ENCODE measurements at places on chromosomes 16 and 17.

DNA sequence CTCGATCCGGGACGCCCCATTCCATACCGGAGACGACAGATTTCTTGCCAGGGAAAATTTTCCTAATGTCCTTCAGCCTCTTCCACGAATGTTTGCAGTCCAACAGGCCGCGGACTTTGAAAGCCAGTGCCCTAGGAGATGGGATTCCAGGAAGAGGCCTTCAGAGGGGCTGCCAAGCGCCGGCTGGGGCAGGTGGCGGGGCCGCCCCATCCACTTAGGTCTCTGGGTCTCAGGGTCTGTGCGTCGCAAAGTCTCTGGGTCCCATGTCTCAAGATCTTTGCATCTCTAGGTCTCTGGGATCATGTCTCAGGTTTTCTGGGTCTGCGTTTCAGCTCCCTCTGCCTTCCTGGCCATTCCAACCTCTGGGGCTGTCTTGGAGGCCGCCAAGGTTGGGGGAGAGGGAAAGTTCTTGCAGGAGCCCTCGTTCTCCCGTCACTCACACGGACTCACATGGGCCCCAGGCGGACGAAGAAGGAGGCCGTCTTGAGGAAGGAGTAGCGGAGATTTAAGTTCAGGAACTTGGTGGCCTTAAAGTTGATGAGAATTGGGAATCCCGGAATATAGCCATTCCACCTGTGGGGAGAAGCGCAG, 7.2 kb downstream of the ALOX12B start:
- peak overlapping the region; percentile 86 for H3K4me3 ChIP-seq
- H3K36me3 ChIP-seq = no peaks in the 10 kb centered on the region
- H3K27ac ChIP-seq = no peak overlapping the region
- peaks cover 21% of the 10 kb centered on the region for H3K27me3 ChIP-seq
- peaks cover 12% of the 10 kb centered on the region for H3K4me1 ChIP-seq

DNA sequence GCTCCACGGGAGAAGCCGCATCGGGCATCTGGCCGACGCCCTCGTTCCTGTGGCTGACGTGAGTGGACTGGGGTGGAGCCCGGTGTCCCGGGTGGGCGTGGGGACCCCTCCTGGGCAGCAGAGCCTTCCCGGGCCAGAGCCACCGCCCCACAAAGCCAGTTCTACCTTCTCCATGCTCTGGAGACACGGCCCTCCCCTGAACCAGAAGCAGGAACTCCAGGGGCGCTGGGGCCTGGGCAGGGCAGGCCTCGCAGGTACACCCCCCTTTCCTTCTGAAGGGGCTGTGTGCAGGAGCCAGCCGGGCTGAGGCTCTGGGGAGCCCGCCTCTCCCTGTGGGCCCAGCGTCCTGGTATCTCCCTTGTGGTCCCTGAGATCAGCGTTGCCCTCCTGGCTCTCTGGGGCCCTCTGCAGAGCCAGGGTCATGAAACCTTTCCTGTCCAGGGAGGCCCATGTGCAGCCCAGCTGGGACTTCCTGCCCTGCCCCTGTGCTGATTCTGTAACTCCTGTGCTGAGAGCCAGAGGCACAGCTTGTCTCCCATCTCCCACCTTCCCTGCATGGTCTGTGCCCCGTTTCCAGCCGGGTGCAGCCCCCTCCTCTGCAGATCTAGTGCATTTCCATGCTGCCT, 6.5 kb downstream of the PIGQ start:
- no peak overlapping the region for H3K4me3 ChIP-seq
- peaks cover 14% of the 10 kb centered on the region for H3K4me1 ChIP-seq
- H3K27ac ChIP-seq = peak overlapping the region; percentile 38
- no peak for DNase-seq
- H3K27me3 ChIP-seq = no peaks in the 10 kb centered on the region

DNA sequence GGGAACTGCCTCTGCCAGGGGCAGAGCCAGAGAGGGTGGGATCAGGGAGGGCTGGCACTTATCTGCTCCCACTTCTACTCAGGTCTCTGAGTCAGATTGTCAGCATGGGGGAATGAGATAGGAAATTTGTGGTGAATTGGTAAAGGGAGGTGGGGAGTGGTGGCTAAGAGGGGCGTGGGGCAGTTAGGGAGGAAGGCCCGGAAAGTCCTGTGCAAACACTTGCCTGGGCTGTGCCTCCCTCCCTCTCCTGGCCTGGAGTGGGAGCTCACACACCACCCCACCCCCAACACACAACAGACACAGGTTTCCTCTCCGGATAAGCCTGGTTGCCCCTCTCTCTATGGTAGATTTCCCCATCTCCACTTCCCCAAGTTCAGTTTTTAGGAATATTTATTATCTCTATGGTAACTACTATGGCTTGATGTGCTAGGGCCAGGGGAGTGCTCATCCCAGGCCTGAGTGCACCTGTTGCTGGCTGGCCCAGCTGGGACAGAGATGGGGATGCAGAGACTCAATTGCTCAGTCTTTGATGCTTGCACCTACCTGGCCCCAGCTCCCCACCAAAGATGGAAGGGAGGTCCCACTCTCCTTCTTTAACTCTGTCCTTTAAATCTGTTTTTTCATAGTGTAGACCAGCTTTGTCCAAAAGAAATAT, 2.7 kb downstream of the SPNS2 start:
- H3K4me3 ChIP-seq = no peak overlapping the region
- no peak for DNase-seq
- no peaks in the 10 kb centered on the region for H3K36me3 ChIP-seq
- peaks cover 47% of the 10 kb centered on the region for H3K27me3 ChIP-seq

DNA sequence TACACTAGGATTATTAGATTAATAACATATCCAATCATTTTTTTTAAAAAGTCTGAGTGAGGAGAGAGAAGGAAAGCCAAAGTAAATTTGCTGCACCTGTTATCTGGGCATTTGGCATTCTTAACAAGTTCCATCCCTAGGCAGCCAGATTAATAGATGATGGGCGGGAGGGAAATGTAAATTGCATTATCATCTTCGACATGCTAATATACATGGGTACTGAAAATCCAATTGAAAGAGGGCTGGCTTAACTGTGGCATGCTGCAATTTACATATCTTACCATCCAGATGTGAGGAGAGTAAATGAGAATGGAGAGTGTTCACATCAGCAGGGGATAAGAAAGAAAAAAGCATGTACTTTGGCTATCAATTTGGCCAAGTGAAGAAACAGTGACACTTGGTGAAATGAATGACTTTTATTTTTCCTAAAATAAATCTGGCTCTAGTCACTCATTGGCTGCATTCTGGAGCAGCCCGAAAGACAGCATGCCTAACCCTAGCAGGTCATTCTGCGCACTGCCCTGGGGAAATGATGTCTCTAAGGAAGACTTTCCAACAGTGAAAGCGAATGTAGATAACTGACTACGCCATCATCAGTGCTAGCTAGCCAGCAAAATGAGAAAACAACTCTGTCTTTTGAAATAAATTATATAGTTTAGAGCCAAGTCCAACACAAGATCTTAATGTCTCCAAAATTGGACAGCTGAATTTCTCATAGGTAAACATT, 57.9 kb downstream of the HYDIN start:
- no peaks in the 10 kb centered on the region for H3K4me1 ChIP-seq
- no peak overlapping the region for H3K4me3 ChIP-seq
- H3K27me3 ChIP-seq = peaks cover 30% of the 10 kb centered on the region
- DNase-seq = no peak
- H3K36me3 ChIP-seq = no peaks in the 10 kb centered on the region
- H3K27ac ChIP-seq = no peak overlapping the region

GRCh38 chr17:61461586-61461966, 9.4 kb downstream of the TBX4 start:
- peaks cover 2% of the 10 kb centered on the region for H3K36me3 ChIP-seq
- peaks cover 97% of the 10 kb centered on the region for H3K27me3 ChIP-seq
- no peak overlapping the region for H3K27ac ChIP-seq
- no peak for DNase-seq
- peaks cover 10% of the 10 kb centered on the region for H3K4me1 ChIP-seq
- H3K4me3 ChIP-seq = no peak overlapping the region

GRCh38 chr17:60327134-60327900, 64.6 kb downstream of the USP32 start:
- peak overlapping the region; percentile 79 for H3K27ac ChIP-seq
- H3K27me3 ChIP-seq = no peaks in the 10 kb centered on the region
- peaks cover 10% of the 10 kb centered on the region for H3K4me1 ChIP-seq
- no peak overlapping the region for H3K4me3 ChIP-seq
- H3K36me3 ChIP-seq = peaks cover 9% of the 10 kb centered on the region

DNA sequence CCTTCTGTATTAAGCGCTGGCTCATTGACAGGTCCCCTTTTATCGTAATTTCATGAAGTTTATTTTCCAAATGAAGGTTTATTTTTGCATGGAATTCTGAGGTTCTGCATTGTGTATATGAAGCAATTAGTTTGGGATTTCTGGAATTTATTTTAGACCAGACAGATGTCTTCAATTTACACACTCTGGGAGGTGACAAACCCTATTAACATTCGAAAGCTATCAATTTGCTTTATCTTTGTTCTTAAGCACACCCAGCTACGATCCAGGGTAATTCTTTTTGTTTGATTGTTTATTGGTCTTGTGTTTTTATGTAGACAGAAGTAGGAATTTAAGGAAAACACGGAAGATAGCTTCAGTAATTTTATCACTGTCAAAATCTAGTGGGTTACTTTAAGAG, 264.6 kb downstream of the HS3ST3A1 start:
- H3K27me3 ChIP-seq = peaks cover 17% of the 10 kb centered on the region
- no peaks in the 10 kb centered on the region for H3K4me1 ChIP-seq
- H3K4me3 ChIP-seq = no peak overlapping the region
- no peak overlapping the region for H3K27ac ChIP-seq

DNA sequence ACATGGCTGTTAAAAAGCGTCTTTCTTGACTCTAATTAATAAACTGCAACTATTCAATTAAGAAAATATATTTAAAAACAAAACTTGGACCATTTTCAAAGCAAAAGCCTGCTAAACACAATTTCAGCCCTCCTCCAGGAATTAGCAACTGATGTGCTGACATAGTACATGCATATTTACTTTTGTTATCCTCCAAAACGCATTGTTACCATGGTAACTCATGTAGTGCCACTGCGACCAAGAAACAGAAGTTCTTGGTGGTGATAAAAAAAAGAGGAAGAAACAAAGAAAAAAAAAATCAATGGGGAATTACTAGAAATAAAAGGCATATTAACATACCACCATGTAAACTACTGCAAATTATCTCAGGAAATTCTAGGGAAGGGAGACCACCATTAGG, 793.4 kb upstream of the CDH8 start:
- H3K4me1 ChIP-seq = no peaks in the 10 kb centered on the region
- no peak overlapping the region for H3K27ac ChIP-seq
- H3K36me3 ChIP-seq = no peaks in the 10 kb centered on the region

DNA sequence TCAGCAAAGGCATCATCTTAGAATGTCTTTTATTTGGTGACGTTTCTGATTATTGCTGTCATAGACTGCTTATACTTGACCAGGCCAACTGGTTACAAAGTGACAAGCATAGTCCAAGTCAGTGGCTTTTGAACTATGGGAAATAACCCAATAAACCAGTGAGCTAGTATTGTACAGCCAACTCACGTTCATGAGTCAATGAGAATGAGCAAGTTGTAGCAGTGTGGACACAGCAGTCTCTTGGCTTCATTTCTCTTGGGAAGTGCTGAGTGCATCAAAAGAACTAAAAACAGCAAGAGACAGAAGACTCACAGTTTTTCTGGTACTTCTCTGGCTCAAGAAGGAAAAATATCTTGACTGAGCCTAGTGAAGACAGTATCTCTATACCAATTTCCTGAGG, 36.9 kb upstream of the CRISPLD2 start:
- no peak for DNase-seq
- H3K4me1 ChIP-seq = no peaks in the 10 kb centered on the region
- H3K4me3 ChIP-seq = no peak overlapping the region

GRCh38 chr17:33688771-33689170, 395.7 kb upstream of the ASIC2 start:
- no peaks in the 10 kb centered on the region for H3K36me3 ChIP-seq
- no peak overlapping the region for H3K4me3 ChIP-seq
- no peak for DNase-seq
- H3K27ac ChIP-seq = no peak overlapping the region
- H3K27me3 ChIP-seq = peaks cover 38% of the 10 kb centered on the region

All from effector memory CD8-positive, alpha-beta T cell (primary cell).